ENCODE measurements at places on chromosomes 13 and 19.

GRCh38 chr13:96104516-96104915 is 14.6 kb downstream of the HS6ST3 start:
- DNase-seq, result no peak

- DNase-seq, result no peak
Measured at GRCh38 chr13:60869225-60869624, 472.2 kb downstream of the TDRD3 start.

GRCh38 chr19:3045885-3046697 is 16.2 kb downstream of the TLE5 start:
- no peak for DNase-seq

GRCh38 chr19:34806976-34807860 is 34.2 kb upstream of the ZNF599 start:
- DNase-seq, result peak; percentile 32

- no peak for DNase-seq
Measured at GRCh38 chr19:435707-436412, 25.0 kb downstream of the SHC2 start.

GRCh38 chr19:46573679-46574498 is 27.2 kb upstream of the CALM3 start:
- no peak for DNase-seq

DNA sequence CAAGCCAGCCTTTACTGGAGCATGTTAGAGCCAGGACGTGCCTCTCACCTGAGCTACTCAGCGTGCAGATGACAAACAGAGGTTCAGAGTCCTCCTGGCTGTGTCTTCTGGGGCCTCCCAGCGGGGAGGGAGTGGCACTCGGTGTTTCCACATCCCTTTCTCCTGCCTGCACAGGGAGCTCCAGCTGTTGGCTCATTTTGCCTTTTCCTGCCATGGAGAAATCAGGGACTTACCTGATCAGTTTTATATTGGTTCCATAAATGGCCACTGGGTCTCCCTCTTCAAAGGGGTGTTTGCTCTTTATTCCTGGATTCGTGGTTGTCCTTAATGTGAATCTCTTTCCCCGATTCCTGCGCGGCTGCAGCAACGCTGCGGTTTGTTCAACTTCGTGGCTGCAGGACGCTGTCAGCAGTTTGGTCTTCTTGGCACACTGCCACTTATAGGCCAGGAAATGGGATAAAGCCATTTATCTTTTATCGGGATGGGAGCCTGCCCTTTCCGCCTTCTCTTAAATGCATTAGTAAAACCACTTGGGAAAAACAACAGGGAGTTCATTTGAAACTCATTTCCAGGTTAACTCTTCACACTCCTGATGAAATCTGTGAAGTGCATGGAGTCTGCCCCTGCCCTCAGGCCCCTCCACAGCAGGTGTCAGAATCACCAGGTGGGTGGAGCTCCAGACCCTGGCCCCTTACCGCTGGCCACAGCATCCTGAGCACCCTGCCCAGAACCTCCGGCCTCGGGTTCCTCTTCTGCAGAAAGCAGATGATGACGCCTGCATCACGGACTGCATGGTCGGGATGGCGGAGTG is 39.8 kb upstream of the MCF2L start:
- no peak for DNase-seq

DNA sequence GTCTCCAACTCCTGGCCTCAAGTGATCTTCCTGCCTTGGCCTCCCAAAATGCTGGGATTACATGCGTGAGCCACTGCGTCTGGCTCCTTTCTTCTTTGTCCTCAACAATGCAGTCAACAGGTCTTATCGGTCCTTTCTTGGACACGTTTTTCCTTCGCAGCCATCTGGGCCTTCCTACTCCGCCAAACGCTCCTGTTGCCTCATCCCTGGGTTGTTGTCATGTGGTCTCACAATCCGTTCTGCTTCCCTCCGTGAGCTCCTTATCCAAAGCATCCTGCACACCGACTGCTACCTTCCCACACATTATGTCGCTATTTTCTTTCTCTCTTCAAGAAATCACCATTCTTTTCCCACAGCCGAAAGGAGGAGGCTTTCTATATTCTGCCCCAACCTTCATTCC is 306.8 kb downstream of the DCLK1 start:
- no peak for DNase-seq

GRCh38 chr13:83879431-83880171 is 2.7 kb downstream of the SLITRK1 start:
- no peak for DNase-seq

GRCh38 chr13:79973533-79973963 is 367.4 kb downstream of the SPRY2 start:
- no peak for DNase-seq

- no peak for DNase-seq
Measured at GRCh38 chr19:50459638-50460037, 16.7 kb upstream of the EMC10 start.

DNA sequence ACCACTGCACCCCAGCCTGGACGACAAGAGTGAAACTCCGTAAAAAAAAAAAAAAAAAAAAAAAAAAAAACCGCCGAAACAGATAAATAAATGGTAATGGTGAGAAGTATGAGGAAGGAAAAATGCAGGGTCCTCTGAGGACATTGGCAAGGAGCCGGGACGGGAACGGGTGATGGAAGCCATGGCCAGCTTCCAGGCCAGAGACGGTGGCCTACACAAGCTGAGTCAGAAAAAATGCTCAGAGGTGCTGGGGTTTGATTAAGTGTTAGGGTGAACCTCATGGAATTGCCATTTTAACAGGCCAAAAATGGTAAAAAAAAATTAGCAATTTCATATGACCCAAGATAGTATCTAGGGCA is 866 bp upstream of the ZSWIM4 start:
- no peak for DNase-seq

GRCh38 chr19:57947088-57947418 is 453 bp downstream of the ZNF256 start:
- no peak for DNase-seq

DNA sequence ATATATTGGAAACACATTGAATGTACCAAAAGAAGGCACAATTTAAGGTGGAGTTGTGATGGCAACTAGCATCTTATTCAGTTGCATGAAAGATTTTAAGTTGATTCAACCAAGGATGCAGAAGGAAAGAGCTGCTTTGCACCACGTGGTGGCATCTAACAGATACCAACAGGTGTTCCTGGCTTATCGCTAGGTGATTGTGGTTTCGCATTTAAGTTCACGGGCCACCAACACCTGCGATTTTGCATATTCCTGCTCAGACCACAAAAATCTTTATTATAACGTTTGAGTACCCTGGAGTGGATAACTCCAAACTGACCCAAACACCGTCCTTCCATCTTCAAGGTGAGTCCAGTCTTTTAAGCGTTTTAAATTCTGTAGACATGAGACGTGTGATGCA is 45.3 kb downstream of the RGCC start:
- no peak for DNase-seq

- no peak for DNase-seq
Measured at GRCh38 chr13:101944521-101944920, 457.3 kb downstream of the FGF14 start.

DNA sequence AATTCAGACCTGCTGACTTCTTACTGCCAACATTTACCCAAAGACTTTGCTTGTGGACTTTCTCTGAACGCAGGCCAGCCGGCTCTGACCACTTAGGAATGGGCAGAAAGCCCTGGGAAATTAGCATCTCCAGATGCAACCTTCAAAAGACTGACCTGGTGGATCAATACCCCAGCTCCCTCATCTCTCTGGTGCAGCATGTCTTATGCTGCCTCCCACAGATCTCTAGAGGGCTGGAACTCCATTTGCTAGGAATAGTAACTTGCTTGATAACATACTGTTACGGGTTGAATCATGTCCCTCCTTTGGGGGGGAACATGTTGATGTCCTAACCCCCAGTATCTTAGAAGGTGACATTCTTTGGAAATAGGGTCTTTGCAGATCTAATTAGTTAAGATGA is 12.9 kb upstream of the SLC25A41 start:
- DNase-seq, result no peak

DNA sequence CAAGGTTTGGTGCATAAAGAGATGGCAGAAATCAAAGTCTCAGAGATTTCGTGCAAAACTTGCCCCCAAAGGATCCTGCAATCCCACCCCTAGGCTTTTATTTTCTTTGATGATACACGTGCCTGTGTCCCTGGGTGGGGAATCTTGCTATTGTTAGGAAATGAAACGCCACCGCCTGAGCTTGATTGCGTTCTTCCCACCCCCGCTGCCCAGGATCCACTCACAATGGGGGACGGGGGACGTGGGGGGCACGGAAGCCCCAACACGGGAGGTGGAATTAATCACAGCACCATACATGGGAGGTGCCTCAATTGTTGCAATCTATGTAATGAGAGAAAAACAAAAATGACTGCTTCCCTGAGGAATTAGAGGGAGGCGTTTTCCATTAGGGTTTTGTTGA is 39.6 kb downstream of the ZNRF4 start:
- no peak for DNase-seq

DNA sequence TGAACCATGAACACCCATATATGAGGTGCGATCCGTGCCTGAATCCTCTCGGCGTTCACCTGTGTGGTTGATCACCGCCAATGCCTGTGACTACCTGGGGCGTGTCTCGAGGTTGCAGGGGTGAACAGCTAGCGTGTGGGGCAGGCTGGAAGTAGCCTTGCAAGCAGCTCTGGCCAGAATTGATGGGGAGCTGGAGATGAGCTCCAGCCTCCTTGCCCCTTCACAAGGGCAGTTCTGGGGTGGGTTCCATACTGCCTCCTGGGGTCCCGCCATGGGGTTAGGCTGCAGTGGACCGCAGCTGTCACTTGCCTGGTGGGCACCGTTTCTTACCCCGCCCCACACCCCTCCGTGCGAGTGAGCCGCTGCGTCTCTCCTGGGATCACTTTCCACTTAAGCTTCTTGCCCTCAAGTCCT is 154.5 kb upstream of the SOX1 start:
- peak; percentile 28 for DNase-seq

- DNase-seq, result no peak
Measured at GRCh38 chr19:16197188-16197621, 506 bp upstream of the AP1M1 start.

DNA sequence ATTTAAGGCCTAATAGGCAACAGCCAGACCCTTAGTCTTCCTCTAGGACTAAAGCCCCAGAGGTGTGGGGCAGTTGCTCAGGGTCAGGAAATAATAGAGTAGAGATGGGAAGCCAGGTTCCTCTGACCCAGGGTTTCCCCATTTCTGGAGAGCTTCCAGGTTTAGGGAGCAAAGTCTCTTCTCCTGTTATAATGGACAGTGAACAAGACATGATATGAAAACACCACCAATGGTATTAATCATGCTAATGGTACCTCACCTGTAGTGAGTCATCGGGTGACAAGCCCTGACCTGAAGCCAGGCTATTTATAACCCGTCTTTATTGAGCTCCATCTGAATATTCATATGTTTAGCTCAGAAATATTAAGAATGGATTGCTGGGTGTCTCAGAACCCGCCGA is 24.6 kb downstream of the BICRA start:
- DNase-seq, result no peak

GRCh38 chr13:43522788-43523187 is 264.0 kb downstream of the ENOX1 start:
- no peak for DNase-seq

DNA sequence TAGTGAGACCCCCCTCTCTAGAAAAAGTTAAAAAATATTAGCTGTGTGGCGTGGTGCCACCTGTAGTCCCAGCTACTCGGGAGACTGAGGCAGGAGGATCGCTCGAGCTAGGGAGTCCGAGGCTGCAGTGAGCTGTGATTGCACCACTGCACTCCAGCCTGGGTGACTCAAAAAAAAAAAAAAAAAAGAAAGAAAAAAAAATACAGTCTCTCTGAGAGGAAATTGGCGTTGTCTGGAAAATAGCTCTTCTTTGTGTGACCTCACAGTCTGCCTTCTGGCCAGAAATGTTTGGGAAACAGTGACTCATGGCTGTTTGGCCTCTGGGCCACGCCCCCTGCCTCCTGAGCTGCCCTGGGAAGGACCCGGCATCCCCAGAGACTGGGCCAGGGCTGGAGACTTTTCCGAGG is 10.7 kb downstream of the MARCHF2 start:
- no peak for DNase-seq

- DNase-seq, result no peak
Measured at GRCh38 chr19:27966390-27966816, 1246.5 kb downstream of the UQCRFS1 start.

- no peak for DNase-seq
Measured at GRCh38 chr13:110890279-110891165, 24.3 kb downstream of the ANKRD10 start.

GRCh38 chr19:17737690-17738153 is 13.6 kb upstream of the FCHO1 start:
- DNase-seq, result no peak

DNA sequence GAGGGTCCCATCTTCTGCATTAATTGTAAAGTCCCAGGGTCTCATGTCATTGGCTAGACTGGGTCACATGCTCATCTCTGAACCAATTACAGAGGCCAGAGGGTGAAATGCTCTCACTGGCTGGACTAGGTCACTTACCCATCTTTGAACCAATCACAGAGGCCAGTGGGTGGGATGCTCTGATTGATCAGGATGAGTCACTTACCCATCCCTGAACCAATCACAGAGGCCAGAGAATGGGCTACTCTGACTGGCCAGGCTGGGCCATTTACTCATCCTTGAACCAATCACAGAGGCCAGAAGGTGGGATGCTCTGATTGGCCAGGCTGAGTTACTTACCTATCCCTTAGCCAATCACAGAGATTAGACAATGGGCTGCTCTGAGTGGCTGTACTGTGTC is 5.3 kb downstream of the MISP start:
- DNase-seq, result no peak

DNA sequence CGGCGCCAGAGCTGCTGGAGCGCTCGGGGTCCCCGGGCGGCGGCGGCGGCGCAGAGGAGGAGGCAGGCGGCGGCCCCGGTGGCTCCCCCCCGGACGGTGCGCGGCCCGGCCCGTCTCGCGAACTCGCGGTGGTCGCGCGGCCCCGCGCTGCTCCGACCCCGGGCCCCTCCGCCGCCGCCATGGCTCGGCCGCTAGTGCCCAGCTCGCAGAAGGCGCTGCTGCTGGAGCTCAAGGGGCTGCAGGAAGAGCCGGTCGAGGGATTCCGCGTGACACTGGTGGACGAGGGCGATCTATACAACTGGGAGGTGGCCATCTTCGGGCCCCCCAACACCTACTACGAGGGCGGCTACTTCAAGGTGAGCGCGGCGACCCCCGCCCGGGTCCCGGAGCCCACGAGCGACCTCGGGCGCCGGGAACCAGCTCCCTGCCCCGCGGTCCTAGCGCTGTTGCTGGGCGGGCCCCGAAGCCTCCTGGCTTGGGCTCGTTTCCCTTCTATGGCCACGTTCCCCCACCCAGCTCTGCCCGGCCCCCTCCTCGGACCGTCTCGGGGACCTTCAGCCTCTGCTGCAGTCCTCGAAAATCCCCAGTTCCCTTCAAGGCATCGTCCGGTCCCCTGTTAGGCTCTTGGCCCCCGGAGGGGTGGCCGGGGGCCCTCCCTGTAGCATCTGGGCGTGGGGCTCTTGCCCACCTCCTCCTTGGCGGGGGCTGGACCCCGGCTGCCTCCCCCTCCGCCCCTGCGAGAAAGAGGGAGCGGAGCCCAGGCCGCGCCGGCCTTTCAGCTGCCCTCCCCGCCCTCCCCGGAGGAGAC is at the start of gene CDC34:
Gene CDC34 (plus strand): TSS at position 8 of the 808 bp plus-strand sequence. CDS start 172 bp downstream, at position 180.
- DNase-seq, result no peak
